ENCODE measurements at places on chromosomes 7 and 10.

GRCh38 chr10:62189131-62189530, 79.5 kb downstream of the RTKN2 start:
- no peak for DNase-seq

DNA sequence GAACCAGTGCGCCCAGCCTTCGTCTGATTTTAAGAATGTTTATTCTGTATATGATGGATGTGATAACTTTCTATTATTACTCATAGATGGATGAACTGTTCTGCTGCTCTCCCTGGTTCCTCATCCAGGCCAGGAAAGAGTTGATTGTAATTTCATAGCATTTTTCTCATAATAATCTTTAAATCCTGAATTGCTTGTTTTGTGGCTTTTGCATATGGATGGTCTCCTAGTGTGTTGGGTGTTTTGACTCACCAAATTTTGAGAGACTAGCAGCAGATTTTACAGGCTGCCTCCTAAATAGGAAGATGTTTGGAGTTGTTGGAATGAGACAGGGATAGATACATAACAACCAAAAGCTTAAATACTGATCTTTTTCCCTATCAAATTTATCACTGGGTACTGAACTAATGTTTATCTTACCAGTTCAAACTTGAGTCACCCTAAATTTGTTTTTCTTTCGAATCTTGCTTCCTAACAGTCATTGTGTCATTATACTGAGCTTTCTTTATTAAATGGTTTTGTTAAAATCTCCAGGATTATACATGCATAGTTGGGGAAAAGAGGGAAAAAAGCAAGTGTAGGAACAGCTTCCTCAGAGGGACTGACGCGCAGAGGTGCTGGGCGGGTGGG, 106.0 kb upstream of the GATA3 start:
- no peak for DNase-seq

GRCh38 chr10:102114861-102115618, 5.1 kb downstream of the LDB1 start:
- peak; percentile 79 for DNase-seq

GRCh38 chr10:63256009-63256773, 123.1 kb downstream of the NRBF2 start:
- no peak for DNase-seq

DNA sequence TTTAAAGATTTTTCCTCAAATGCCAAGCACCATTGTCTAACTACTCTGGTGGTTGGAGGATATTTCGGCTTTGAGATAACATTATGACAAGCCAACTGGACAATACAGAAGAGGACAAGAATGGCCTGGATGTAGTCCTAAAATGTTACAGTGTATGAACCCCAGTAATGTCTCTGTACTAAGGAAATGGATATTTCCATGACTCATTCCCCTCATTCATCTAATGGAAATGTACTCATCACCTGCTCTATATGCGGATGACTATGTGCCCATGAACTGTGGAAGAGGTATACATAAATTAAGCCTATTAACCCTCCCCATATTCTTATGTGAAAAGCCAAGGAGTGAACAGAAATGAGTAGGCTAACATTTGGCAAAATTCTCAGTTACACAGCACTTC, 207.9 kb downstream of the CACNA2D1 start:
- no peak for DNase-seq

DNA sequence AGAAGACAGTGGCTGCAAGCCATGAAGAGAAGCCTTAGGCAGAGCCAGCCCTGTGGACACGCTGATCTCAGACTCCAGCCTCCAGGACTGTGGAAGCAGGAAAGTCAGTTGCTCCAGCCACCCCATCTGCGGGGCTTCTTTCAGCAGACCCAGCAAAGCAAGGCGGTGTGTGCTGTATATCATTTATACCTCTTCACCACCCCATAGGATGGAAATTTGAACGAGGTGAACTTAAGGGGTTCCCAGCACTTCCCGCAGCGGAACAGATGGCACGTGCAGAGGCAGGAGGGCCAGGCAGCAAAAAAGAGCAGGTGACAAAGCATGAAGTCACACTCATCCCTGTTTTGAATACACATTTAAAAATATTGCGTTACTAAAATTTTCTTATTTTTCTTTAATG, 159.4 kb downstream of the ADARB2 start:
- DNase-seq = no peak

GRCh38 chr10:28470873-28471651, 61.9 kb upstream of the WAC start:
- DNase-seq = no peak

DNA sequence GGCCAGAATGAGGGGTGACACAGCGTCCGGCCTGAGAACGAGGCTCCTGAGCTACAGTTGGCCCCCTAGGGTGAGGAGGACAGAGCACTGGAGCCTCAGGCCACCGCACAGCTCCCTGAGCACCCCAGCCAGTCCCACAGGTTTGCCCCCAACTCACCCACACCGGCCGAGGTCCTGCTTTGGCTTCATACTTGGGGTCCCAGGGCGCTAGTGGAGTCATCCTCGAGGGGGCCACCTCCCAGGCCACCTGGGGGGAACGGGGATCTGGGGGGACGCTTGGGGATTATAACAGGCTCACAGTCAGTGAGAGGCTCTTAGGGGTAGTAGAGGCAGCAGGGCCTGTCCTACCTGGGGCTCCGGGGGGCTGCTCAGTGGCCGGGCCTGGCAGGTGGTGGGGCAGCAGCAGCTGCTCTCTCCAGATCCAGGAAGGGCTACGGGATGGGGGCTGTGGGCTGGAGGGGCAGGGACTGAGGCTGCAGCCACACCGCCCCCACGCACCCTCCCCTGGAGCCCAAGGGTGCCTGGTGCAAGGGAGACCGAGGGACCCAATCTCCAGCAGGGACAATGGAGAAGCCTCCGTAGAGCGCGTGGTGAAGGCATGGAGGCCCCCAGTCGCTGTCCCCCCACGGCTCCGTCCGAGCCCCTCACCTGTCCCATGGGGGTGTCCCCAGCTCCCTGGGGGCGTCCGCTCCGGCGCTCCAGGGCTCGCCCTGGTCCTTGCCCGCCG, 588 bp downstream of the SAP25 start:
- DNase-seq = no peak

DNA sequence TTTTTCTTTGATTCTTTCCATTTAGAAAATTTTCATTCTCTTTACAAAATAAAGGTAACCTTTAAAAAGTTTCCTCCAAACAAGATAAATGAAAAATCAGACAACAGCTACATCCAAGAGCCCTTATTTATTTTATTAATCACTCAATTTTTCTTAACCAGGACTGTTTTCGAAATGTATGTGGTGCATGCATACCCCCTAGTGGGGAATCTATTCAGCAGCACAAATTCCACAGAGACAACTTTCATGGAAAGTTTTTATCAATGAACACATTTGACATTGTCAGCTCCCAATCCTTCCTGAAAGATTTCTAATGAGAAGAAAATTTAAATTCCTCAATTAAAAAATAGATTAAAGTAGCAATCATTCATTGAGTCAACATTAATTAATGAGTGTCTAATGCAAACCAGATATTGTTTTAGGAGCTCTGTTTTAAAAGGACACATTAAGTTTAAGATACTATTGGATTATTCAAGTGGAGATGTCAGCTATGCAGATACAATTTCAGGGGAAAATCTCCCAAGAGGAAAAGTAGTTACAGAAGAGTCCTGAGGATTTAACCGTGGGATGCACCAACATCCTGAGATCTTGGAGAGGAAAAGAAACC, 5.2 kb upstream of the HTR7 start:
- DNase-seq = no peak

DNA sequence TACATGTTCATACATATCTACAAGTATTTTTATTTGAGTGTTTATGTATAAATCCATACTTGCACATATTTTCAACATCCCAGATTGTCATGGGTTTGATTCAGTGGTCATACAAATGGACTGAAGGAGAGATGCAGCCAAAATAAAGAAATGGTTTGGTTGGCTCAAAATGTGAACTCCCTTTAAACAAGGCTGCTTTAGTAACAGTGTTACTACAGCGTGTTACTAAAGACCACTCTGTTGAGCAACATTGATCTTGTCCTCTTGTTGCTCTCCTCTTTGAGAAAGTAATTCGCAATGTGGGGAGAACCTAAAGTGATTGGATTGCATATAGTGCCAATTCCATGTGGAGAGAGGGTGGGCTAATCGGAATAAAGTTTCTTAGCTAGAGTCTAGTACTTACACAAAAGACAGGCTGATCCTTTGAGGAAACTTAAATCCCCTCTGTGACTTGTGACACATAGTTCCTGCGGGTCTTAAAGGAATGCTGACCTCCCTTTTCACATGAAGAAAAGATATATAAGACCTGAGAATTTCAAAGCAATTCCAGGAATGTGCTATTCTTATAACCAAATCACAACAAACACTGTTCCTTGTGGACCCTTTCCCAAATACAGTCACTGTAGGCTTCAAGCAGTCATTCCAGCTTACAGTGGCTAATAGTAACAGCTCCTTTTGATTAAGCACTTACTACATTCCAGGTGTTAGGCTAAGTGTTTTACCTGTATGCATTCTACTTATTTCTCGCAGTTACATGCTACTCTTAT, 144.3 kb downstream of the FZD1 start:
- no peak for DNase-seq

GRCh38 chr7:98300595-98301372, 19.3 kb downstream of the BRI3 start:
- no peak for DNase-seq

DNA sequence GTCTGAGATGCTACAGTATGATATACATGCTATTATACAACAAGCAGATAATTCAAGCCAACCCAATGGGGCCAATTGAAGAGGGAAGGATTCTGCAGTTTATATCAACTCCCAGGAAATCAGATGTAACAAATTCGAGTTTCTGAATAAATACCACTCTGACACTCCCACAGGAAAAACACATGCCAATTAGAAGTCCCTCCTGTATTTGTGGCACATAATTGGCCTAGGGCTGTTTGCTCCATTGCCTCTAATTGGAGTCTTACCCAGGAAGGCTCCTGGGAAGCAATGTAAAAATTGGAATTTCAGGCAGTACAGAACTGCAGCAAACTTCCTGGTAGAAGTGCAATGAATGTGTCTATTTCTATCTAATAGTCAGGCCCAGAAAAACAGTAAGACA, 4.7 kb downstream of the PPA1 start:
- DNase-seq = no peak

GRCh38 chr7:48938539-48939295, 14.4 kb downstream of the CDC14C start:
- DNase-seq = no peak

DNA sequence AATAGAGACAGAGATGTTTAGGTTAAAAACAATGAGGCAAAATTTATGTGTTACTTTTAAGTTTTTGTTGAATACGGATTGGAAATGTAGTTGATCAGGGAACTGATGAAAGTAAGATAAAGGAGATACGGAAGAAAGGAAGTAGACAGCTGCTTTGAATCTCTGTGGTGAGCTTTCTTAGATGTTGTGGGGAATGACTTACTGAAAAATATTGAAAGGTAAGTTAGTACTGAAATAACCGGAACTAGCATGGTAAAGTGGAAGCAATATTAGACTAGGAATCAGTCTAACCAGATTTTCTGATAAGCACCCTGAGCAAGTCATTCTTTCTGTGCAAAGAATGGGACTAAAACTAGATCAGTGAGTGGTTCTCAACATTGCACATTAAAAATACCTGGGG, 34.8 kb downstream of the LUC7L2 start:
- DNase-seq = no peak

DNA sequence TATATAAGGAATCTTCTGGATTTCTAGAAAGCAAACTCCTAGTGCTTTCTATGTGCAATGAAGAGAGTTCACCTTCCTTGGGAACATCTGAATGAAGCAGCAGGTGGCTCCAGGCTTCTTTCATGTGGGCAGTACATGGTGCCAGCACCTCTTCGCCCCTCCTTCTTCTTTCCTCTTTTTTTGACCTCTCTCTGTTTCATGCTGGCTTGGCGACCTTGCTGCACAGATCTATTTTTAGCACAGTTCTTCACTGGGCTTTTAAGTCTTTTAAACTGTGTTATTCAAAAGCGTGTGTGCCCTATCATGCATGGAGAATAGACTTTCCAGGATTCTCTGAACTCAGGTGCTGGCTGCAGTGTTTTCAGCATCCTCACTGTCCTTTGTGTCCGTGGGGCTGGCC, 400.3 kb upstream of the PRKCQ start:
- no peak for DNase-seq

DNA sequence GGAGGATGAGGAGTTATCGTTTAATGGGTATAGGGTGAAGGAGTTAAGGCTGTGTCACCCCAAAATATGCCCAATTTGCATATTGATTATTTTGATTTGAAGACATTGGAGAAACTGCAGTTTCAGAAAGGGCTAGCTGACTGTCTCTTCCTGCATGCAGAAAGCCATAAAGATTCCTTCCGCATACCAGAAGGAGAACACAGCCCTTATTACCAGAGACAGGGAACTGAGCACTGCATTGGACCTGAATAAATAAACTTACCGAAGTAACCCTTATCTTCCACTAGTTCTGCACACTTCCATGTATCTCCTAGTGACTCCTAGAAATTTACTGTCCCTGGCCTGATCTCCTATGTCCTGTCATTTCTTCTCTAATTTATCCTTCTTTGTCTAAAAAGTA, 821.9 kb upstream of the AUTS2 start:
- no peak for DNase-seq

Data from stimulated activated CD8-positive, alpha-beta memory T cell treated with anti-CD3 and anti-CD28 coated beads, Interleukin-7, amount 100 ng/mL, for 4 hours (primary cell).